NCI-H146 (cell line): ENCODE measurements at places on chromosomes 12 and 14.

GRCh38 chr14:65255583-65256461 is 153.5 kb upstream of the MAX start:
- no peak for DNase-seq

DNA sequence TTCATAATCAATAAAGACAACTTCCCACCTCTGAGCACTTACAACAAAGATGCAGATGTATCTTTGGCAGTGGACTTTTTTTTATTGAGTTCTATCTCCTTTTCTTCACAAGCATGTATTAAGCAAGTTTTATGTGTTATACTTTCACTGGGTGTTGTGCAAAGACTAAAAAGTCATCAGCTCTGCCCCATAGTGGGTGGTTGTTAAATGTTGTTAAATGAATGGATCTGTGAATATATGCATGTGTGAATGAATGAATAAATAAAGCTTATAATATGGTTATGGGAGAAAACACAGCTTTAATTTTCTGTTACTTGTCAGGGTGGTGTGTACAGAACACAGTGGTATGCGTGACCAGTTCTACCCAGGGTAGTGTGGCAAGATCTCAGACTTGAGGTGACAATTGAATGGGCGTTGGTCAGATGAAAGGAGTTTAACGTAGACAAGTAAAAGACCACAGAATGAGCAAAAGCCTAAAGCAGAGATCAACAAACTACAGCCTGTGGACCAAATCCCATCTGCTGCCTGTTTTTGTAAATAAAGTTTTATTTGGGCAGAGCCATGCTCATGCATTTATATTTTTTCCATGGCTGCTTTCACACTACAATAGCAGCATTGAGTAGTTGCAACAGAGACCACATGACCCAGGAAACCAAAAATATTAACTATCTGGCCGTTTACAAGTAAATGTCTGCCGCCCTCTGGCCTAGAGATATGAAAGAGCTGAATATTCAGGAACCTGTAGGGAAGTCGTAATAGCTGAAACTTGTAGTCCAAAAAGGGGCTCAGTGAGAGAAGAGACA is 207.4 kb upstream of the EEA1 start:
- no peak for DNase-seq

DNA sequence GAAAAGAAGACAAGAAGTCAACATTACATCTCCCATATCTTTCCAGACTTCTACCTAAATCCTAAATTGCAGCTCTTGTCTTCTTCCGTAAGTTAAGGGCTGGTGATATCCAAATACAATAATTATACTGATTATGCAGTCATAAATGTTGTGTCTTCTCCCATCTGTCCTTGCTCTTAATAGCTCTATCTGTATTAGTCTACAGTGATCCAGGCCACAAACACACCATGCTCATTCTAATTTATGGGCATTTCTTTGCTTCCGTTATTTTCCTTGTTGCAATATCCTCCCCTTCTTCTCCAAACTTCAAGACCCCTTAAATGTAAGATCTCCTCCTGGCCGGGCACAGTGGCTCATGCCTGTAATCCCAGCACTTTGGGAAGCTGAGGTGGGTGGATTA is 3.7 kb upstream of the MDP1 start:
- DNase-seq: no peak

GRCh38 chr14:37466003-37466622 is 128.9 kb downstream of the FOXA1 start:
- DNase-seq: no peak

- no peak for DNase-seq
Measured at GRCh38 chr14:38481952-38482678, 226.2 kb upstream of the CLEC14A start.
